ENCODE measurements at places on chromosomes 3 and 15.
A peak's percentile ranks its signal among the peaks of the same experiment; 100 is the strongest.

DNA sequence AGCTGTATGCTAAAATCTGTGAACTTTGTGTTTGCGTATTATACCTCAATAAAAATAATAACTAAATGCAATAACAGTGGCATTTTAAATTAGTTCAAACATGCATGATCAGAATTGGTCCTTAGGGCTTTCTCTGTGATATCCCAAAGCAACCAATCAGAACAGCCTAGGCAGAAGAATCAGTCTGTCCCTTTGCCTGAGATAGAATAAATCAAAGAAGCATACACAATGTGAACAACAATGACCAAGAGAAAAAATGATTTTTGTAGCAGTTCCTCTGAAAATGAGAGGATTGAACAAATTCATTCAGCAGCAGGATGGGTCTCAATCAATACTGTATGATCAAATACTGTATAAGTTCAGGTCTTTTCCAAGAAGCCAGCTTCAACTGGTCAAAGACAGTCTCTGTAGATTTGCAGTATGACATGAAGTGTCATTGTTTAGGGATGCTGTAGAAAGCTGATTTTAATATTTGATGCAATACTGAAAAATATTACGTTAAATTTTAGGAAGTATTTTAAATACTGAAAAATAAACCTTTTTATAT is 1071.6 kb downstream of the AGBL1 start:
- DNase-seq, result no peak

DNA sequence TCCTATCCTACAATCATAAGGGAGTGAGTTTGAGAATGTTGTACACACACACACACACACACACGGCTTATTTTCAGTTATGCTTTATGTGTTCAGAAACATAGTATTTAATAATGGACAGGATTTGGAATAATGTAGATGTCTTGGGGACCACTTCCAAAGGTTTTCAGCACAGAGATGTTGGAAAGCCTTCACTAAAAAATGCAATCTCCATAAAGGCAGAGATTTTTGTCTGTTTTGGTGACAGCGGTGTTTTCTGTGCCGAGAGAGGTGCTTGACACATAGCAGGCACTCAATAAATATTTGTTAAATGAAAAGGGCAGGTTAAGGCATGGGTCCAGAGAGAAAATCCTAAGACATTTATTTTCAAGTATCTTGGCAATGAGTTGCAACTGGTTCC is 428.2 kb upstream of the RGMA start:
- DNase-seq, result no peak

GRCh38 chr3:178078953-178079352 is 457.3 kb upstream of the KCNMB2 start:
- DNase-seq, result no peak

DNA sequence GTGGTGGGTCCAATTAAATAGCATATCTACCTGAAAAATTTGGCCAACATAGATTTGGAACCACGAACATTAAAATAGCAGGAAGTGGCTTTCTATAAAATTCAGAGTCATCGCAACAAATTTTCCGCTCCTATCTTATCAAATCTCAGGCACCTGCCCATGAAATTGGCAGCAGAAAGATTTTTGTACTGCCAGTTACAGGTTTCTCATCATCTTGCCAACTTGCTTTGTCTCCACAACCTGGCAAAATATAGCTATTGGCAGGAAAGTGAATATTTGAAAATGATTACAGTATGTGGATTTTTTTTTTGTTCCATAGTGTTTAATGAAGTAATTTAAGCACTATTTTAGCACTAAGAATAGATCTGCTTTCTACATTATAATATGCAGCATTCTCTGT is 161.6 kb upstream of the LRRC3B start:
- no peak for DNase-seq

DNA sequence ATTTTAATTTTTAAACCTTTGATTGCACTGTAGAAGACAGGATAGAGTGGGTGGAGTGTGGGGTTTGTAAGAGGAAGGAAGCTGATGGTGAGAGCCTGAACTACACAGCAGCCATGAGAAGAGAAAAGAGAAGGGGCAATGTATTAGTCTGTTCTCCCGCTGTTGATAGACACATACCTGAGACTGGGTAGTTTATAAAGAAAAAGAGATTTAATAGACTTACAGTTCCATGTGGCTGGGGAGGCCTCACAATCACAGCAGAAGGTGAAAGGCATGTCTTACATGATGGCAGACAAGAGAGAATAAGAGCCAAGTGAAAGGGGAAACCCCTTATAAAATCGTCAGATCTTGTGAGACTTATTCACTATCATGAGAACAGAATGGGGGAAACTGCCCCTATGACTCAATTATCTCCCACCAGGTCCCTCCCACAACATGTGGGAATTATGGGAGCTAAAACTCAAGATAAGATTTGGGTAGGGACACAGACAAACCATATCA is 37.3 kb downstream of the STARD5 start:
- no peak for DNase-seq

DNA sequence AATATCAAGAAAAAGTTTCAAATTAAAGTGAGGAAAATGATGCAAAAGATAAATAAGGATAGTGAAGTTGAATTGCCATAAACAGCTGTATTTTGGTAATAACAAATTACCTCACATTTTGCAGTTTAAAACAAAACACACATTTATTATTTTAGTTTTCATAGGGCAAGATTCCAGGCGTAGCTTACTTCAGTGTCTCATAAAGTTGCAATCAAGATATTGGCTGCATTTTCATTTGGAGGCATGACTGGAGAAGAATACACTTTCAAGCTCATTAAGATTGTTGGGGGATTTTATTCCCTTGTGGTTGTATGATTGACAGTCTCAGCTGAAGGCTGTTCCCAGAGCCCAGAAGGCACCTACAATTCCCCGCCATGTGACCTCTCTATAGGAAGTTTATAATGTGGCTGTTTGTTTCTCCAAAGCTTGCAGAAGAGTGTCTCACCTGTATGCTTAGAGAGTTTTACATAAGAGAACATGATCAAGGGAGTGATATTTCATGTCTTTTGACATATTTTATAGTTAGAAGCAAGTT is 151.4 kb downstream of the OTOL1 start:
- no peak for DNase-seq

DNA sequence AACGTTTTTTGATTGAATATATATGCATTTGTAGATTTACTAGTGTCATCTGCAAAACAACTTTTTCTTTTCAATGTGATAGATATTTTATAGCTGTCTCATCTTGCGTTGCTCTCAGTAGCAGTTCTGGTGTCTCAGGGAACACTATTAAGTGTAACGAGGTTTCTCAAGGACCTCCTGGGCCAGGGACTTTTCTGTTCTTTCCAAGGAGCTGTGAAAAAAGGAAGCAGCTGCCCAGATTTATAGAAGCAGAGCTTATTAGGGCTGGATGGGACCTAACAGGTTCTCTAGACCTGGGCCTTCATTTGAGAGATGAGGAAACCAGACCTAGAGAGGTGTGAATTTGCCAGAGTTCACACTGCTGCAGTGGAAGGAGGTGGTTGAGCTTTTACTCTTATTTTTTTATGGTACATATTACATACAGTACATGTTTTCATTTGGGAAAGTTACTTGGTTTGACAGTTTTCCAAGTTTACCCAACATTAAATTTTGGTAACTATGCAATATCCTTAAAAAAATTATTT is 16.1 kb downstream of the MAP2K1 start:
- DNase-seq, result no peak

- DNase-seq, result no peak
These were observed 337.8 kb downstream of the FEZF2 start for GRCh38 chr3:62035402-62036057.

GRCh38 chr3:44439499-44440295 is 37.8 kb downstream of the ZNF445 start:
- peak; percentile 91 for DNase-seq

DNA sequence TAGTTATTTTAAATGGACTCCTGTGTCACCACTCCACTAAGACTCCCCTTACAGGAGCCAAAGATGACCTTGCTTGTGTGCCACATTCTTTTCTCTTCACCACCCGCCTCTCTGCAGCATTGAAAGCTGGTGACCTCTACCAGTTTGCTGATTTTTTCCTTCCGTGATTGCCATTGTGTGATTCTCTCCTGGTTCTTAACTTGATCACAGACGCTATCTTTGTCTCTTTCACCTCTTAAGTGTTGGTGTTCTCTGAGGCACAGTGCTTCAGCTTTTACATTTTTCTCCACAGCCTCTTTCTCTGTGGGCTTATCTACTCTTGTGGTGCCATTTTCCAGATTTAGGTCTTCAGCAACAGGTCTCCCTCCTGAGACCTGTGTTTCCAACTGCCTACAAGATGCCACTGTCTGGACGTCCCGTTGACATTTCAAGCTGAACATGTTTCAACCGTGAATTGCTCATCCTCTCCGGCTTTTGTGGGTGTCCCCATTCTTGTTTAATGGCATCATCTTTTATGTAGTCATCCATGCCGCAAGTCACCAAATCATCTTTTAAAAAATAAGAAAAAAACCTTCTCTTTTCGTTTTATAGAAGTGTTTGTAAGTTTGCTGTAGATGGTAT is 26.5 kb downstream of the IQGAP1 start:
- DNase-seq, result no peak

DNA sequence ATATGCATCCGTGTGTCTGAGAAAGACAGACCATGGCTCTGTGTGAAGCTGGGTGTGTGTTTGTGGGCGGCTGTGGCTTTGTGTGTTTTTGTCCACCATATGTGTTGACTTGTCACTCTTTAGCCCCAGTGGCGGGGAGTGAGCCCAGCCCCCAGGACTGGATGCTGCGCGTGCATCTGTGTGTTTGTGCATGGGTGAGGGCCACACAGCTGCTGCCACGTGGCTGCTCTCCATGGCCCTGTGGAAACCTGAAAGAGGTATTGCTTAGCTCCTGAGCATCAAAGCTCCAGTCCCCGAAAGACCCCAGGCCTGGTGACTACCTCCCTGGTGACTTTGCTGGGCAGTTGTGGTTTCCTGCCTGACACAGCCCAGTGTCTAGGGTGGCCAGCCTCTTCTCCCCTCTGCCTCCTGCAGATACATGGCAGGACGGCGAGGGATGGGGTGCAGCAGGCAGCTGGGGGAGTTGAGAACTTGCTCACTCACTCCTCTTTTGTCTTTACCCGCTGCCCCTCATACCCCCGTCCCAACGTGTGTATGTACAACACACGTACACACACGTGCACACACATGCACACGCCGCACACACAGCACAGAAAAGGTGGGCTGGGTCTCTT is 6.5 kb downstream of the EPHB3 start:
- DNase-seq, result no peak

DNA sequence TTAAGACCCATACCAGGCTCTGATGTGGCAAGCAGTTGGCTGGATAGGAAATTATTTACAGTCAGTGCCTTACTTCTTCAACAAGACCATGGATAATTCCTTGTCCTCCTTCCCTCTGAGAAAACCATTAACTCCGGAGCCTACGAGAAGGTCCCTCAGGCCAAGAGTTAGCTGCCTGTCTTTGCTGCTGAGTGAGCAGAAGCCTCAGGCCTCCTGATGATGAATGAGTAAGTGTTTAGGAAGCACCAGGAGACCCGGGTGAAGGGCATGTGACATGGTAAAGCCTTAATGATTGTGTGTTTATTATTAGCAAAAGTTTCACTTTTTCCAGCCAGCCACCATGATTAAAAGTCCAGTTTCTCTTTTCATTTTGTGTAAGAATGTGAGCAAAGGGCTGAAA is 174.9 kb upstream of the TOPAZ1 start:
- no peak for DNase-seq

DNA sequence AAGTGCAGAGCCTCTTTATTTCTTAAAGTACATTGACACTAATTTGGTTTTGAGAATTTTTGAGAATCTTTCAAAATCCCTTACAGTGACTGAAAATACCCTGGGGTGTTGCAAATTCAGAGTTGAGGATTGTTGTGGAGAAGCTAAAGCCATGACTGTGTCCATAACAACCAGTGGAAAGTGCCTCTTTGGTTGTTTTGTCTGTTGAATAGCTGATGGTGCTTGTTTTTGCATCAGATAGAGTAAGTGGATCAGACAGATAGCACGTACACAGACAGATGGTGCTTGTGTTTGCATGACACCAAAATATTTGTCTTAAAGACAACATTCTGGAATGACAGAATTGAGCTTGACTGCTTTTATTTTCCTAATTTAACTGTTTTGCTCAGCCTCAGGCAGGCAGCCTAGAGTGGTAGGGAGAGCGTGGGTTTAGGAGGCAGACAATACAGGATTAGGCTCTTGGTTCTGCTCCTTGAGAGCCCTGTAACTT is 265.0 kb downstream of the IL20RB start:
- no peak for DNase-seq

DNA sequence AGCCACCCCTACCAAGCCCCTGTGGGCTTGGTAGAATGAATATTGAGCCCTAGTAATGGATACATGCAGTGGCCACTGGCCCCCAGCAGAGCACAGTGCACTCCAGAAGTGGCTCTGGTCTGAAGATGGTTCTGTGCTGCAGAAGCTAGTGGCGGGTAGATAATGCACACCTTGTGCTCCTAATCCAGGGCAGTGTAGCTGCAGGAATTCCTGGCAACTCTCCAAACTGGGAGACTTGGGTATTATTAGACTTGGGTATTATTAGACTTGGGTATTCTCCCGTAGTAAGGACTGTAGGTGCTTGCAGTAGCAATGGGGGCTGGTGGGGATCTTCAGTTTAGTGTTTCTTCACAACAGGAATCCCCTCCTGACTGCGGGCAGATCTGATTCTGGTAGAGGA is 34.7 kb downstream of the NUSAP1 start:
- DNase-seq, result no peak

Data from posterior vena cava (tissue), 2 donors.